Posterior cingulate gyrus (tissue), 11 donors: ENCODE measurements at places on chromosomes 12 and 14.

- DNase-seq = no peak
Observed at GRCh38 chr12:104526320-104526719, 69.6 kb downstream of the CHST11 start.

- no peak for DNase-seq
Observed at GRCh38 chr12:86293682-86294240, 37.6 kb upstream of the MGAT4C start.

GRCh38 chr12:41920355-41920754 lies 224.3 kb downstream of the GXYLT1 start:
- DNase-seq = no peak

DNA sequence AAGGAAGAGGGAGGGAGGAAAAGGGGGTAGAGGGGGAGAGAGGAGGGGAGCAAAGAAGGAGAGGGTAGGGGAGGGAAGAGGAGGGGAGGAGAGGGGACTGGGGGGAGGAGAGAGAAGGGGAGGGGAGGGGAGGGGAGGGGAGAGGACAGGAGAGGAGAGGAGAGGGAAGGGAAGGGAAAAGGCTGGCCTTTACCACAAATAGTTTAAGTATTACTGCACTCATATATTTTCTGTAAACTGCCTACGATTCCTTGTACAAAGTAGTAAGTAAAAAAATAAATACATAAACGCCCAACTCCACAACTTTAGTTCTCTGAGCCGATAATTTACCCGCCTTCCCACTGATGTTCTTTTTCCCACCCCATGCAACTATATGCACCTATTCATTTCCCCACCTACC lies 23.7 kb upstream of the RERG start:
- no peak for DNase-seq

DNA sequence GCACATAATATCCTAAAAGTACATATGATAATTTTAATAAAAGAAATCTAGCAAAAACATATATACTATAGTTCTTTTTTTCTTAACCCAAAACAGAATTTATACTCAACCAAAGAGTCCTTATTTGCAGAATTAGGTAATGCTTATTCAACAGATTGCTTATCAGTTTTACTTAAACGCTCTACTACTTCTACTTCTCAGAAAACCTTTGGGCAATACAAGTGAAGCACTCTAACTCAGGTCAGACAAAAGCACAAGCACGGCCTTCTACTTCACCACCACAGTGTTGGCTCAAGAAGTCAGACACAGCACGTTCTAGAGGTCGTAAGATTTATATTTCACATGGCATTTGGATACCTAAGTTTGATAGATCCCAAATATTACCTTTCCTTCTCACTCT lies 29.2 kb downstream of the DICER1 start:
- no peak for DNase-seq

DNA sequence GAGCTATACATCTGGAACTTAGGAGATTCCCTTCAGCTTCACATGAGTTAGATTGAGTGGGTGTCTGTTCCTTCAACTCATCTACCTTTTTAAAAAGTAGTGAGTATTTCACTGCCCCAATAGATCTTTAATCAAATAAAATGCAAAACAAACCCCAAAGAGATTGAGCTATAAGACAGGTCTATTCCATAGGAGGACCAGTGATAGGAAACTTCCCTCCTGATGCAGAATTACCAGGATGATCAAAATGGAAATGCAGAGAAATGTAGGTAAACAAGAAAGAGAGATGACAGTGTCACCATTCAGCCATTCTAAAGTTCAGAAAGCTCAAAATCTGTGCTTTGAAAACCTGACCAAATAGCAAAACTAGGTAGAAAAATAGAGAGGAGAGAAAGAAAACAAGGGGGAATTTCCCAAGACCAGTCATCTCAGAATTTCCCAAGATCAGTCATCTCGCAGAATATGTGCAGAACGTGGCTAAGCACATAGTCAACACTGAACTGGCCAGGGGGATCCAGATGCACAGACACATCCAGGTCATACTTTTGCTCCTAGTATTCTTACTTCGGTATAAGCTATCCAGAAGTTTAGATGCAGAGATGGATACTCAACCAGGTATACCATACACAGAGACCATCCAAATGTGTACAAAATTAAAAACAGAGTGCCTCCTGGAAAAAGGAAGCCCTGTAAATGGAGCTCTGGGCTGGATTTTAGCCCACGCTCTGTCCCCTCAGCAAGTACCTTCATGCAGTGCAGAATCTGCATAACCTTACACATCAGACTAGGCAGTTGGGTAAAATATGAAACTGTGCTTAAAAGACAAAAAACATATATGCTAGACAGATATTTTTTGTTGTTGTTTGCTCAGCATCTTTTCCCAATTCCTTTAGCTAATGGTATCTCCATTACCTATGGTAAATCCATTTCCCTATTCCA lies 27.4 kb downstream of the SLC41A2 start:
- DNase-seq = no peak

- DNase-seq = no peak
Observed at GRCh38 chr12:116603546-116604177, 44.5 kb downstream of the MAP1LC3B2 start.

- DNase-seq = no peak
Observed at GRCh38 chr14:83419420-83419819, 1885.8 kb upstream of the SEL1L start.

DNA sequence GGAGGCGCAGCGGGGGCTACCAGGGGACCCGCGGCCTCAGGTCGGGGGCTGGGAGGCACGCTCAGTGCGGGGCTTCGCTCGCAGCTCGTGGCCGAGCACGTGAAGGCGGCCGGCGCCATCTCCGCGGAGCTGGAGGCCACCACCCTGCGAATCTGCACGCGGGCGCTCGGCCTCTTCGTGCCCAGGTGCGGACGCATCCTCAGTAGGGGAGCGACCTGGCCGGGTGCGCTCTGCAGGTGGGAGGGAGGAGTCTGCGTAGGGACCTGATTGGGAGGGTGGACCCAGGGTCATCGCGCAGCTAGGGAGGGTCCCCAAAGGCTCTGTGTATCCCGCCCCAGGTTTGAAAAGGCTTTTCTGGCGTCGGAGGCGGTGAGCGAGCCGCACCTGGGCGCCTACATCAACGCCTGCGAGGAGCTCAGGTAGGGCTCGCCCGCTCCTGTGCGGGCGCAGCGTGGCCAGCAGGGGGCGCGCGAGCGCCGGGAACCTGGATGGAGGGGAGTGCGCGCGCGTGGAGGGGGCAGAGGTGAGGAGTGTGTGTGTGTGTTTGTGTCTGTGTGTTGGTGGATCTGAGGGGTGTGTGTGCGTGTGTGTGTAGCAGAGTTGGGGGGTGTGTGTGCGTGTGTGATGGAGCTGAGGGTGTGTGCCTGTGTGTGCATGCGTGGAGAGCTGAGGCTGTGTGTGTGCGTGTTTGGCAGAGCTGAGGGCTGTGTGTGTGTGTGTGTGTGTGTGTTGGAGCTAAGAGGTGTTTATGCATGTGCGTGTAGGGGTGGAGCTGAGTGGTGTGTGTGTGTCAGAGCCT lies 10.3 kb downstream of the EXOC3L4 start:
- peak; percentile 67 for DNase-seq

DNA sequence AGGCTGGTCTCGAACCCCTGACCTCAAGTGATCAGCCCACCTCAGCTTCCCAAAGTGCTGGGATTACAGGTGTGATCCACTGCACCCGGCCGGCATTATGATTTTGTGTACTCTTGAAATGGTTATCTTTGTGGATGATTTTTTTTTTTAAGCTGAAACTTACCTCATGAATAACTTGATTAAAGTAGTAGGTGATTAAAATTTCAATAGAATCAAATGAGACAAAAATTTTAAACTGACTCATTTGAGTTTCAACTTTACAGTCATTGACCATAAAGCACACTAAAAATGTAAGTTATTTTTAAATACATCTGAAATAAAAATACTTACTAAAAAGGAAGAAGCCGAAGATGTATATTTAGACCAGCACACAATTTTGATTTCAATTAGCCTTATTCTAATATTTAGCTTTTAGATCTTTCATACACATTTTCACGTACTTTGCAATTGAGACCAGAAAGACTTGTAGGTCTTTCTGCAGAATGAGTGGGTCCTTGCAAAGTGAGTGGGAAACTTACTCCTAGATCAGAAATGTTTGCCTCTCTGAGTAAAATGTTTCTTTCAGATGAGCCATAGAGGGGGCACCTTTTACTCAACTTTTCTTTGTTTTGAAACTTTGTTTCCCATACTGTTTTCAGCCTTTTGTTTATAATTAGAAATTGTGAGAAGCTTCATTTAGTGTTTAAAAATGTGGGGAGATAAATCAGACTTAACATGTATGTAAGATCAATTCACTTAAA lies 34.2 kb downstream of the TMPO start:
- DNase-seq = no peak

DNA sequence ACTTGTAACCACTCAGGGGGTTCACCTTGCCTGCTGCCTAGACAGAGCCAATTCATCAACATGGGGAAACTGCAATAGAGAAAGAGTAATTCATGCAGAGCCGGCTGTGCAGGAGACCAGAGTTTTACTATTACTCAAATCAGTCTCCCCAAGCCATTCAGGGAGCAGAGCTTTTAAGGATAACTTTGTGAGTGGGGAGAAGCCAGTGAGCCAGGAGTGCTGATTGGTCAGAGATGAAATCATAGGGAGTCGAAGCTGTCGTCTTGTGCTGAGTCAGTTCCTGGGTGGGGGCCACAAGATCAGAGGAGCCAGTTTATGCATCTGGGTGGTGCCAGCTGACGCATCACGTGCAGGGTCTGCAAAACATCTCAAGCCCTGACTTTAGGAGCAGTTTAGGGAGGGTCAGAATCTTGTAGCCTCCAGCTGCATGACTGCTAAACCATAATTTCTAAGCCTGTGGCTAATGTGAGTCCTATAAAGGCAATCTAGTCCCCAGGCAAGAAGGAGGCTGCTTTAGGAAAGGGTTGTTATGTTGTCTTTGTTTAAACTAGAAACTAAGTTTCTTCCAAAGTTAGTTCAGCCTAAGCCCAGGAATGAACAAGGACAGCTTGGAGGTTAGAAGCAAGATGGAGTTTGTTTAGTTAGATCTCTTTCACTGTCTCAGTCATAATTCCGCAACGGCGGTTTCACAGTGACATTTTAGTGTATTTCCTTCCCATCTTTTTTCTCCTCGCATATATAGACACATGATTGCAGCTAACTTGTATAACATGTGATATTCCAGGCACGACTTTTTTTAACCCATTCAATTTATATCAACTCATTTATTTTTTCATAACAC lies 68.9 kb upstream of the NCOR2 start:
- no peak for DNase-seq

DNA sequence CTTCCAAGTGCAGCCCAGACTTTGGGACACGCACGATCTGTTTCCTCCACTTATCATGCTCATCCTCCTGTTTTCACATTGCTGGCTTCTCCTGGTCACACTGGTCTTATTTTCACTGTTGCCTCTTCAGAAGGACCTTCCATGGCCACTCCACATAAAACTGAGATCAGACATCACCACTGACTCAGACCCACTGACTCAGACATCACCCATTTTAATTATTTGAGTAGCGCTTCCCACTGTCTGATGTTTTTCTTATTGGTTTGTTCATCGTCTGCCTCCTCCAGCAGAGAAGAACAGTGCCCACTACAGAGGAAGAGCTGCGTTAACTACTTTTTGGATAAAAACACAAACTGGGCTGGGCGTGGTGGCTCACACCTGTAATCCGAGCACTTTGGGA lies 270.5 kb upstream of the PWP1 start:
- DNase-seq = no peak

GRCh38 chr14:75282170-75282554 lies 3.5 kb downstream of the FOS start:
- no peak for DNase-seq

DNA sequence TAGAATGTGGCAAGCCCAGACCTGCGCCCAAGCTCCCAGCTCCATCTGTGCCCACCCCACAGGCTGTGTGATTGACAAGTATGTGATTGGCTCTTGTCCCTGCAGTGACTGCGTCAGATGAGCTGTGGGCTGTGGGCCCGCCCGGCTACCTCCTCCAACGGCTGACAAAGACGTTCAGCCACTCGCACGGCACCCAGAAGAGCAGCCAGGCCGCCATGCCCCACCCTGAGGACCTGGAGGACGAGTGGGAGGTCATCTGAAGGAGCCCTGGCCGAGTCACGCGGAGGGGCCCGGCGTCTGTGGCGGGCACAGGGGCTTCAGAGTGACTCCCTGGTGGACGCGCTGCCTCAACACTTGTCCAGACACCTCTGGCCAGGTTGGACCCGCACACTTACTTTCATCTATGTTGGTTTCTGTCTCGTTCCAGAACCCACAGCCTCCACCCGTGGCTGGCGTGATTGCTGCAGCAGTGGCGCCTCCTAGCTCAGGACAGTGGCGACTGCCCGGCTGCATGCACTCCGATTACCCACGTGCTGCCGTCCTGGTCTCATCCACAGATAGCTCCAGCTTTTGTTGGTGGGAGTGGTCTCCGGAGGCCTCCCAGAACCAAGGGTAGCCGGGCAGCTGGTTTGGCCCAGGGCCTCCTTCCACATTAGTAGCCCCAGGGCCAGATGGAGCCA lies 11.4 kb downstream of the ANKRD9 start:
- DNase-seq = no peak

GRCh38 chr14:103905842-103906456 lies 22.3 kb upstream of the TDRD9 start:
- DNase-seq = no peak

GRCh38 chr12:19045426-19045825 lies 84.1 kb upstream of the PLEKHA5 start:
- no peak for DNase-seq

DNA sequence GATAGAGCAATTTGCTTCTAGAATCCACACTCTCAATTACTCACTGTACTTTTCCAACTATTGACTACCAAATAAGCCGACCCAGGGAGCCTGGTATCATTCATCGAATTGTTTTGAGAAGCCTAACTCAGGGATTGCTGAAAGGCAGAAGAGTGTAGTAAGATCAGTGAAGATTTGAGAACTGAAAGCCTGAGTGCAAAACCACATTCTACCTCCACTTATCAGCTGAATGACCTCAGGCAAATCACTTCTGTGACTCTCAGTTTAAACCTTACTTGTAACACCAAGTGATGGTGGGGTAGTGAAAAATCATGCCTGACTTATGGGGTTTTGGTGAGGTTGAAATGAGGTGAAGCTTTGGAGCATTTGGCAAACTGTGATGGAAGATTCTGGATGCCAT lies 126.1 kb upstream of the MAX start:
- DNase-seq = no peak

DNA sequence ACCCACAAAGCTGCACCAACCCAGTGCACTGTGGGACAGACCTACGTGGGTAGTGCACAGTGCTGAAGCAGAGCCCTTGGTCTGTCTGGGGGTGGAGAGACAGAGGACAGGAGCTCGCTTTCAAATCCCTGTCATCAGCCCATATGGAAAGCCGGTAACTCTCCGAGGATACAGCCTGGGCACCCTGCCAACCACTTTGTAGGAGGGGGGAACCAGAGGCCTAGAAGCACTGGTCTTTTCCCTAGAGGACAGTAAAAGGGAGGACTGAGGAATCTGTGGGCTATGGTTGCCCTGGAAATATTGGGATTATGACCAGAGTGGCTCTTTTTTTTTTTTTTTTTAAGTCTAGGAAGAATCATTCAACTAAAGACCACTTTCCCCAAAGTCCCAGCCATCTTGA lies 74.3 kb downstream of the MAP3K9 start:
- no peak for DNase-seq

DNA sequence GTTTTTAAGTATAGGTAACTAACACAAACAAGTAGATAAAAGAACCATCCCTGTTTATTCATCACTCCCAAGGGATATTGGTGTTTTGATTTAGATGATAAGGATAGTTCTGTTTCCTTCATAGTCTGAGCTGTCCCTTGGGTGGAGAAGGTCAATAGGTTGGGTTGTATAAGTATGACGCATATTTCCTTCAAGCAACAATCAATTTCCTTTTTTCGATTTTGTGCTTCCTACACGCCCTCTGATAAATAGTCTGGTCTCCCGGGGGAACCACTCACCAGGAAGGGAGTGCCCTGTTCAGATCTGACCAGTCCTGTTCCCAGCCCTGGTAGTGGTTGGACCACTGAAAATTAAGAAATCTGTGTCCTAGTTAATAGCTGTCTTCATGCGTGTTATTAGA lies 378.8 kb upstream of the FAR2 start:
- DNase-seq = no peak
